GM04503 (cell line): ENCODE measurements at places on chromosomes 16 and 17.

GRCh38 chr16:7550096-7550495 lies 217.5 kb downstream of the RBFOX1 start:
- DNase-seq: no peak

DNA sequence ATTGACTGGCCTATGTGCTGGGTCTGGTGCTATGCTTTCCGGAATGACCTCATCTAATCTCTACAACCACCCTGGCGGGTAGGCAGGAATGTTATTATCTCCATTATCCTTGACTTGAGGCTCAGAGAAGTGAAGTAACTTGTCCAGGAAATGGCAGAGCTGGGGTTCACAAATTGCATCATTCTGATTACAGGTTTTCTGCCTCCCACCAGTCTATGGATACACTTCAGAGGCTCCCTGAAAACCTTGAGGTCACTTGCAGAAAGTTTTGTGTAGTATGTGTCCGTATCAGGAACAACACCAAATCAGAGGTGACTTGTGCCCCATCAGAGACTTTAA lies 19.1 kb downstream of the NOD2 start:
- no peak for DNase-seq

- no peak for DNase-seq
Observed at GRCh38 chr17:17084317-17084835, 42.1 kb downstream of the MPRIP start.

- DNase-seq: no peak
Observed at GRCh38 chr16:82005027-82005830, 6.0 kb downstream of the SDR42E1 start.

- DNase-seq: no peak
Observed at GRCh38 chr17:82979718-82980117, 99.7 kb upstream of the METRNL start.
